ENCODE measurements at places on chromosomes 1 and 21.

DNA sequence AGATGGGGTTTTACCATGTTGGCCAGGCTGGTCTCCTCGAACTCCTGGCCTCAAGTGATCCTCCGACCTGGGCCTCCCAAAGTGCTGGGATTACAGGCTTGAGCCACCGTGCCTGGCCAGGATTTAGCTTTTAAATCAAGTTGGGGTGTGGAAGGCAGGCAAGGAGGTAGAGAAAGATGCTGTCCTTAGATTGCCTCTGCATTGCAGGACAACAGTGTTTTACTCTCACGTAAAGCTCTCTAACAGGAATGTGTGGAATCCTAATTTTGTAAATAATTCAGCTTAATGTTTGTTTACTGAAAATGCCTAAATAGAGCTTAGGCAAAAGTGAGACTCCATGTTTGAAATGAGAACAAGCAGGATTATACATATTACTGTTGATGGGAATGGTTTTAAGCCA is 29.5 kb upstream of the TGFB2 start:
- DNase-seq = no peak

GRCh38 chr1:234244482-234244881 is 128.8 kb upstream of the COA6 start:
- peak; percentile 29 for DNase-seq

GRCh38 chr21:16407403-16408240 is 677.8 kb downstream of the USP25 start:
- DNase-seq = no peak

DNA sequence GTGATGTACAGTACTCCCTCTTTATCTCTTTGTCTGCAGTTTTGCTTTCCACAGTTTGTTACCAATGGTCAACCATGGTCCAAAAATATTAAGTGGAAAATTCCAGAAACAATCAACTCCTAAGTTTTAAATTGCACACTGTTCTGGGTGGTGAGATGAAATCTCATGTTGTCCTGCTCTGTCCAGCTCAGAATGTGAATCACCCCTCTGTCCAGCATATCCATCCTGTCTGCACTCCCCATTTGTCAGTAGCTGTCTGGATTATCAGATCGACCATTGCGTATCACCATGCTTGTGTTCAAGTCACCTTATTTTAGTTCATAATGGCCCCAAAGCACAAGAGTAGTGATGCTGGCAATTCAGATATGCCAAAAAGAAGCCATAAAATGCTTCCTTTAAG is 118.2 kb upstream of the PDE4B start:
- no peak for DNase-seq

GRCh38 chr1:84192681-84193080 is 48.6 kb downstream of the PRKACB start:
- DNase-seq = no peak

- no peak for DNase-seq
Observed at GRCh38 chr1:220770245-220770913, 16.3 kb upstream of the MTARC1 start.

GRCh38 chr1:113073479-113073950 is 517 bp downstream of the LRIG2 start:
- DNase-seq = no peak

GRCh38 chr1:84853741-84854721 is 39.0 kb downstream of the LPAR3 start:
- DNase-seq = peak; percentile 90

DNA sequence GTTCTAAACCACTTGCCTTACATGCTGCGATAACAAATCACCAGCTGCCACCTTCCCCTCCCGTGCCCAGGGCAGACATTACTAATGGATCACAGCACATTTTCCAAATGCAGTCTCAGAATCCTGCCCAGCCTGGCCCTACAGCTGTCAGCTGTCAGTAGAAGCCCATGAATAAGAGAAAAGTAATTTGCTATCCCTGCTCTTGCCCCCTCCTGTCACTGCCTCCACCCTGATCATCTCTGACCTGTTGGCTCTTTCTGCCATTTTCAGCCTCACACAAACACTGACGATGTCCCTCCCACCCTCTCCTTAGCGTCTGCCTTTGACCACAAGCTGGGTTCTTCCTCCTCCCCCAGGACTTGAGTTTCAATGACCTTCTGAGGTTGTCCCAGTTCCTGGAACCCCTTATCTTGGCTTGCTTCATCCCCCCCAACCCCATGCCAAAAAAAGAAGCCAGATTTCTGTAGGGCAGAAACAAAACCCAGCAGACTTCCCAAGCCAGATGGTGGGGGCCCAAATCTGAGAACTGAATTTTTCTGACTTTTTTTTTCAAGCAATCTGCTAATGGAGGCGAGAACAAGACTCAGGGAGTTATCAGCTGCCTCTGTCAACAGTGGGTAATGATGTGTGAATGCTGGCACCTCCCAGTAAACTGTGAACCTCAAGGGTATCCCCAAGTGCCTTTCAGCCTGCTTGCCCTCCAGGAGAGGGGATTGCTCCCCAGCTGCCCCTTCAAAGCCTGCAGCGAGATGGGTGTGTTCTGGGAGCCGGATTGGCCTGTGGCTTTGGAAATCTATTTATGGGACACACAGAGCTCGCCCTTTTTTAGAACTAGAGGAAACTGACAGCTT is 216.5 kb upstream of the VAMP3 start:
- DNase-seq = no peak

GRCh38 chr1:245276445-245276844 is 121.7 kb downstream of the KIF26B start:
- no peak for DNase-seq

GRCh38 chr1:151972542-151973248 is 21.0 kb downstream of the S100A10 start:
- DNase-seq = peak; percentile 85

GRCh38 chr1:245264226-245264625 is 109.4 kb downstream of the KIF26B start:
- DNase-seq = no peak

GRCh38 chr1:9809100-9809510 is 14.7 kb downstream of the CLSTN1 start:
- no peak for DNase-seq

GRCh38 chr1:93346421-93346993 is 800 bp downstream of the DR1 start:
- DNase-seq = peak; percentile 47

DNA sequence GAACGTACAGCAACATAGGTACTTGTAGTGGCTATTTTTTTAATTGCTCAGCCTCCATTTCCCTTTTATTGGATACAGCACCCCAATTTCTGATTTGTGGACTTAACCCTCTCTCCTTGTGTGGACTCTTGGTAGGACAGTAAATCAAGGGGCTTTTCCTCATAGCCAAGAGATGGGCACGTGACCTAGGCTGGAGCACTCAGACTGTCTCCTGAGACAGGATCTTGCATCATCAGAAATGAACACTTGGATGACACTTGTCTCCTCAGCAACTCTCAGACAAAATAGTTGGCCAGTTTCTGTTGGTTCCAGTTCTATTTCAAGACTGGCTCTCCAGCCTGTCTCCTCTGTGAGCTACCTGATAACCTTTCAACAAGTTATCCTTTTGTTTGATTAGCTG is 112.9 kb upstream of the ZNF678 start:
- DNase-seq = no peak

DNA sequence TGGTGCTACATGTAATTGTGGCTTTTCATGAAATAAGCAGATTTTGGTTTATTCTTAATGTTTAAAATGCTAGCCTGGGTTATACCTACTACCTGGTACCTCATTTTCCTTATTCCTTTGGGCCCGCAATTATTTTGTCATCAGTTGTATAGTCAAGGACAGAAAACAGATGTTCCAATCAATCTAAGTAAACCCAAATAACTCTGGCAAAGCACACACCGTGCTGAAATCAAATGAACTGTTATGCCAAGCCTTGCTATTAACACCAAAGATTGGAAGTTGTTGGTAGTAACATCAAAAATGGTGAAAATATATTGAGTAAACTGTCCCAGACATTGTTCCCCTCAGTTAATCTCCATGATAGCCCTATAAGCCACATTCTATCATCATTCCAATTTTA is 248.9 kb downstream of the FGGY start:
- no peak for DNase-seq

DNA sequence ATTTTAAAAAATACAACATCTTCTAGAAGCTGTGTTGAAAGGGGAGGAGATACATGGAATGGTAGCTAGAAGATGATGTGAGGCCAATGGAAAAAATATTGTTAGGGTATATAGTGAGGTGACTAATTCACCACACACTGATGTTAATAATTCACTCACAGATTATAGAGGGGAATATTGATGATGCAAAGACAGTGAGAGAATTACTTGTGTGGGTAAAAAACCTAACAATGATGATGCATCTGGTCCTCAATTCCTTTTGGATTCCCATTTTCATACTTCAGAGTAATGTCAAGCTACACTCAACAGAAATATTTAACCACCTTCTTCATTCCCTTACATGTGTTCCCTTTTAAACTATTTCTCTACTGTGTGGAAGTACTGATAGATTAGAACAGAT is 169.5 kb upstream of the DPYD start:
- no peak for DNase-seq

GRCh38 chr21:34974162-34974981 is 74.7 kb downstream of the RUNX1 start:
- DNase-seq = peak; percentile 78

GRCh38 chr1:94324178-94324544 is 86.8 kb upstream of the ARHGAP29 start:
- no peak for DNase-seq

DNA sequence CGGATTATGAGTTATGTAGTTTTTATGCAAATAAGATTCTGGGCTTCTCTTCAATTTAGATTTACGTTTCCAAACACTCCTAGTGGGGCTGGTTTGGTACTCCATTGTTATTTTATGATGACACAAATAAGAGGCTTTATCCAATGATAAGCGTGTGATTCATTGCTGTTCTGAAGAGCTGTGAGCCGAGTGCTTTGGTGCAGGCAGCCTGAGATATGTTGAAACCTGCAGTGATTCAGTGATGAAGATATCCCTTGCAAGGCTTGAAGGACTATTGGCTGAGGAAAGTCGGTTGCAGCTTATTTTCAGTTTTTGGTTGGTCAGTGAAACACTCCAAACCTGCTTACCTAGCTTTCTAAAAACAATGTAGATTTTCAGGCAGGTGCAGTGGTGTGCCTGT is 112.2 kb downstream of the RYR2 start:
- no peak for DNase-seq

- no peak for DNase-seq
Observed at GRCh38 chr21:37186983-37187382, 80.2 kb downstream of the VPS26C start.

GRCh38 chr21:43921979-43922945 is 57.2 kb downstream of the AGPAT3 start:
- DNase-seq = peak; percentile 51

- DNase-seq = no peak
Observed at GRCh38 chr1:9603307-9603706, 14.6 kb downstream of the TMEM201 start.

- DNase-seq = peak; percentile 35
Observed at GRCh38 chr1:19374083-19374801, 62.1 kb downstream of the SLC66A1 start.

DNA sequence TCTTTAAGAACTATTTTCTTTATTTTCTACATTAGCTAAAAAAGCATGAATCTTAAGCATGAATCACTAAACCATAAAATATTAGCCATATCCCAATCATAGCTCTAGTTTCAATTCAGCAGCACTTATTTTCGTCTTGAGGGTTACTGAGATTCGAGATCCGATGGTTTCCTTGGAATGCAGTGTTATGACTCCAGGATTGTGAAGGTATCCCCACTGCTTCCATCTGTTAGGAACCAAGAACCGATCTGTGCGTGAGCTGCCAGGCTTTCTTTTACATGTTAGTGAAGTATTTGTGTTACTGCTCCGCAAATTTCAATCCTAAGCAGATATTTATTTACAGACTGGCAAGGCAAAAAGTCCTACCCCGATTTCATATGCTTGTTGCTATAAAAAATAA is 18.8 kb downstream of the TNFRSF9 start:
- no peak for DNase-seq
